ENCODE measurements at places on chromosomes 3 and 15.

DNA sequence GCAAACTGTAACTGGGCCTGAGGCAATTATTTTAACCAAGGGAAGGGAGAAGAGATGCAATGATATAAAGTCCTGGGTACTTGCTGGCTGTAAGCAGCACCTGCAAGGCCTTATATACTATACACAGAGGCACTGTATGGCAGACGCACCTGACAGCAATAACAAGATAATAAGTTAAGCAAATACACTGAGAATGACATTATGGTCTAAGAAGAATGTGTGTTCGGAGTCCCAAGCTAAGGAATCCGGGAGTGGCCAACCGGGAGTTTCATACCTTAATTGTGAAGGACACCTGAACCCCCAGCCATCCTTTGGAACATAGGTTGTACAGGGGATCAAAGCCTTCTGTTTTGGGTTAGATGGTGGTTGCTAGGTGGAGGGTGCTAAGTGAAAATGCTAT lies 13.7 kb downstream of the FAM240A start:
- DNase-seq = no peak

- DNase-seq = peak; percentile 57
These were observed 18.0 kb upstream of the LOXL1 start for GRCh38 chr15:73908030-73908821.

DNA sequence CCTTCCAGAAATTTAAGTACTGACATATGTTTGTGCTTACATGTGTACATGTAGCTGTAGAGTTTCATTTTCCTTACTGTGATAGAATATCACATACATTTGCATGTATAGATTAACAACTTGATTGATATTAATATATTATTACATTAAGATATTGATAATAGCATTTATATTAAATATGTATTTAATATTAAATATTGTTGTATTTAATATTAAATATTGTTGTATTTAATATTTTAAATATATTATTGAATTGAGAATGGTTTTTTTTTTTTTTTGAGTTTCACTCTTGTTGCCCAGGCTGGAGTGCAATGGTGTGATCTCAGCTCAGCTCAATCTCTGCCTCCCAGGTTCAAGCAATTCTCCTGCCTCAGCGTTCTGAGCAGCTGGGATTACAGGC lies 76.5 kb downstream of the MYH15 start:
- DNase-seq = no peak

GRCh38 chr3:149620291-149621020 lies 37.4 kb downstream of the WWTR1 start:
- DNase-seq = no peak

DNA sequence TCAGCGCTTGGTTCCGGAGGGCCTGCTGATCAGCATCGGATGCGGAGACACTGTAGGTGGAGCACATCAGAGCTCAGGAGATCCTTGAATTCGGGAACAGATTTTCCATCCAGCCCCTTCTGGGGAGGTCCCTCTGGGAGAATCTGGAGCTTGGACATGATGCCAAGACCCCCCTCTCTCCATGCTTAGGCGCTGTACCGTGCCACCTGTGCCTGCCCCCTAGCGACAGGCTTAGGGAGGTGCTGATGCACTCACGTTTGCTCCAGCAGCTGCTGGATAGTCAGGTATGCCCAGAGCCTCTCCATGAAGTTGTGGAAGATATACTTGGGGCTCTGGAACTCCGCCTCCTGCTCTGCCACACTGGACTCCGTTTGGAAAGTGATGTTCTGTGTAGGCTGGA lies 9.7 kb downstream of the ITIH4 start:
- DNase-seq = no peak

DNA sequence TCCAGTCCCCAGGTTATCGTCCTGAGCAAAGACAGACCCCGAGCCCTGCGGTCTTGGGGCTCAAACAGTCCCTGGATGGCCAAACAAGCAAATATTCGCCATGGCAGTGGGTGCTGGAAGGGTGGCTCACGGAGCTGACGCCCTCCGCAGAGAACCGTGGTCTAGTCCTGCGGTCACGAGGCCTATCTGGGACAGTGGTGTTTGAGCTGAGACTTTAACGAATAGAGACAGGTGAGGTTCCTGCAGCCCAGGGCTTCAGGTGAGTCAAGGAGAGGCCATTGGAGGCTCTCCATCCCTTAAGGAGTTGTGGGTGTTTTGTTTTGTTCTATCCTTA lies 399 bp upstream of the SUCLG2 start:
- no peak for DNase-seq

DNA sequence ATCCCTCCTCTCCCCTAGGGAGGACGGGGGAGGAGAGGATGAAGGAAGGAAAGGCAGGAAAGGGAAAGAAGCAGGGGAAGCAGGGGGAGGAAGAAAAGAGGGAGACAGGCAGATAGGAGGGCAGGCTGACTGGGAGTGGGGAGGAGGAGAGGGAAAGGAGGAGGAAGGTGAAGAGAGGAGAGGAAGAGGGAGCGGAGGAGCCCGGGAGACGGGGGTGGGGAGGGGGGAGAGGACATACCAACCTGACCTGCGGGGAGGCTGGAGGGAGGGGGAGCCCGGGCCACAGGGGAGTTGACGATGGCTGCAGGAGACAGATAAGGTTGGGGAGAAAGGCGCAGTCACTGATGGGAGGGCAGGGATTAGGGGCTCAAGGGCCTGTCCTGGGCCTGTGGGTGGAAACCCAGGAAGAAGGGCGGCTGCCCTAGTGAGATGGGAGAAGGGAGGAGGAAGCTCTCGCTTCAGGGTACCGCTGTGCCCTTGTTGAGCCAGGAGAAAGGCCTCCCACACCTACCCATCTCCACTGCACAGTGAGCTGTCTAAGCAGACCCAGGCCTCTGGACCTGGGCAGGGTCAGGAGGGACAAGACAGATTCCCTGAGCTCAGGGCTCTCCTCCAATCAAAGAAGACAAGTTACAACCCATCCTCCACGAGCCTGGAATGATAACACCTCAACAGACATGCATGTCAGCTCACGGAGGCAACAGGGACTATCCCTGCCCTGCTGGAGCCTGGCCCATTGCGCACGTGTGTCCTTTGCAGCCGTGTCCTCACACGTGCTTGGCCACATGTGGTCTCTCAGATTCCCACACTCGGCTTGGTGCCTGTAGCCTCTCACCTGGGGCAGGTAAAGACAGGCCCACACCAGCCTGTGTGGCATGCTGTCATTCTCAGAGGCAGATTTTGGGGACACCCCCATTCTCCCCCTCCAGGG lies 27.9 kb downstream of the C3orf18 start:
- DNase-seq = no peak

DNA sequence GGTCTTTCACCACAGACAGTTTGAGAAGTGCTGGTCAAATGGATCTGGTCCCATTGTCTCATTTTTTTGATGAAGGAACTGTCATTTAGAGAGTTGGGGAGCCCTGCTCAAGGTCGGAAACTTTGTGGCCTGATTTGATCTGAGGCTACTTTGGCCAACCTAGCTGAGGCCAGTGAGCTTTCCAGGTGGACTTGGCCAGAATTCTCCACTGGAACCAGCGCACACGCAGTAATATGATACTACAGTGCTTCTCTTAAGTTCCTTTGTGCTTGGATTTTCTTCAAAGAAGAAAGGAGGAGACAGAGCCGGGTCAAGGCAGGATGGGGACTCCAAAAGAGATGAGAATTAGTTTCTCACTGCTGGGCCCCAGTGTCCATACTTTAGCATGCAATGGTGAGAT lies 50.5 kb downstream of the CCNB2 start:
- no peak for DNase-seq

DNA sequence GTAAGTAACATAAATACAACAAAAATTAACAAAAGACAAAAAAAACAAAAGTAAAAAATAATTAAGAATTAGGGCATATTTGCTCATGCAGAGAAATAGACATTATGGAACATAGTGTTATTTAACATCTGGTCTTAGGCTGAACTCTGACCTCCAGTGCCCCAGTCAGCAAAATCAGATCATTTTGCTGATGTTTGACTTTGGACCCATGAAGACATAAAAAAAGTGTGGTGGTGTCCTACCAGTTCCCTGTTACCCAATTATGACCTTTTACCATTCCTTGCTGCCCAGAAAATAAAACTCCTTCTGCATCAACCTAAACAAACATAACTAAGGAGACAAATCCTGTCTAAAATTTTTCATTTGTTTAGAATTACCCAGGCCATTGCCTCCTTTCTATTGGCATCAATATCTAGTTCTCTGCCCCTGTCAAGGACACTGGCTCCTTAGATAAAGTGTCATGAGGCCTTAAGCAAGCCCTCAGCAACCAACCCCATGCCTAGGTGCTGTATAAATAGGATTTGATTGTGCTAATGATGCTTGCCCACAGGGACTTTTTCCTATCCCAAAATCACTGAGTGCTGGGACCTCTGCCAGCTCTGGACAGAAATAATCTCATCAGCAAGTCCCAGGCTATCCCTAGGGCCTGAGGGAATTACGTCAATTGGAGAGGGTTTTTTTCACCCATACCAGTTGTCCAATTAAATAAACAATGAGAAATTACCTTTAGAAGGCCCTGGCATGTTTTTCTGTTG lies 334.5 kb upstream of the UMPS start:
- no peak for DNase-seq

GRCh38 chr15:36784098-36784670 lies 204.8 kb downstream of the CDIN1 start:
- no peak for DNase-seq

GRCh38 chr3:58144478-58145325 lies 66.1 kb downstream of the DNASE1L3 start:
- no peak for DNase-seq

DNA sequence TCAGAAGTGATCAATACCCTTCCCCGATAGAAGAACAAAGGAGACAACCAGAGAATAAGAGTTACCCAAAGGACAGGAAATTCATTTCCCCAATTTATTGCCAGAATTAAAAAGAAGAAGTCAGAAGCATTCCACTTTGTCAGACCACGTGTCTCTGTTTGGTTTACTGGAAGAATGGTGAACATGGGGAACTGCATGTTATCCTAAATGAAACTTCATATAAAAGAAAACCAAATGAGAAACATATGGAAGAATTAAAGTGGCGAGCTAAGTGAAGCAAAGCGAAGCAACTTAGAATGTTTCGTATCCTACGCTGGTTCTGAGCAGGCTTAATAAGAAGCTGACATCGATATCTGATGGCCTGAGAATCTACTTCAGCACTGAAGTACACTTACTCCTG lies 190.7 kb downstream of the MAGI1 start:
- no peak for DNase-seq

- no peak for DNase-seq
These were observed 85.5 kb upstream of the ROBO2 start for GRCh38 chr3:76954412-76954811.

- DNase-seq = no peak
These were observed 153.4 kb downstream of the GABRG3 start for GRCh38 chr15:27124287-27124871.

- DNase-seq = no peak
These were observed 1.4 kb upstream of the WHAMM start for GRCh38 chr15:82807920-82808633.

DNA sequence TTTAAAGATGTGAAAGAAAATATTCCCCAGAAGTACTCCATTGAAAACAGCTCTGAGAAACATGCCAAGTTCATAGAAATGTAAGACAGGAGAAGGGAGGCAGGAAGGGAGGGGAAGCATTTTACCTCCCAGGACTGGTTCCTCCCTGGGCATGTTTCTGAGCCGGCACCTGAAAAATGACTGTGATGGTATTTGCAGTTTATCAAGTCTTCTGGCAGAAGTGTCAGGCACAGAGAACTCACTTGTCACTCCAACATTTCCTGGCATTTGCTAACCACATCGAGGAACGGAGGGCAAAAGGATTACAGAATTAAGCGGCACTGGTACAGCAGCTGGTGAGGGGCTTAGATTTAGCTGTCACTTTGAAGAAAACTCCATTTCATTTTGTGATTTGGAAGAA lies 1054.0 kb downstream of the TUSC7 start:
- no peak for DNase-seq

DNA sequence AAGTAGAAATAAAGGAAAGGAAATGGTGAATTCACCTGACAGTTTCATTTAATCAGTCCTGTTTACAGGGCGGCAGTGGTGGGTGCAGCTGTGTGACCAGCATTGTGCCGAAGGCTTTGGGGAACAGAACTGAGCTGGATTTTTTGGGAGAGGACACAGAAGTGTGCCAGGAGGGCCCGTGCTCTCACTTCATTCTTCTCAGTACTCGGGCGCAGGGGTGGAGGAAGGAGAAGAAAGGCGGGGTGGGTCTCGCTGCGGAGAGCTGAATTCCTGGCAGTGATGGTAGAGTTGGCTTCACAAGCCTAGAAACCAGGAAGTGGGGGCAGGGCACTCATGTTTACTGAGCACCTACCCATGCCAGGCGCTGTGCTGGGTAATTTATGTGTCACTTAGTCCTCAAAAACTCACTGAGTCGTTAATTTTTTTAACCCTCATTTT lies 64.6 kb downstream of the CRTC3 start:
- DNase-seq = peak; percentile 75

DNA sequence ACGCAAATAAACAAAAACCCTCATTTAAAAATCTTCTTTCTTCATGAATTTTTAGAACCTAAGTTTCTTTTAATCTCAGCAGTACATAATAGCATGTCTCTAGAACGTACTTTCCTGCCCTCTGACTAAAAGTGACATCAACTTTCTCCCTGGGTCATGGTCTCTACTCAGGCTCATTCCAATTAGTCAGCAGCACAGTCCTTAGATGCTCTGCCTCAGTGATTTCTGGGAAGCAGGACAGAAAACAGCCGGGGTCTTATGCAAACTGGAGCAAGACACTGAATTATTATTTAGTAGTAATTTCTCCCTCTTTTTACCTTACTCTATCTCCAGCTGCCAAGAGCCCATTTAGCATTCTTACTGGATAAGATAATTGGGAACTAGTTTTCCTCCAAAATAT lies 365.2 kb downstream of the TUSC7 start:
- no peak for DNase-seq

- DNase-seq = no peak
These were observed 87.4 kb downstream of the TRIM42 start for GRCh38 chr3:140765246-140765645.

DNA sequence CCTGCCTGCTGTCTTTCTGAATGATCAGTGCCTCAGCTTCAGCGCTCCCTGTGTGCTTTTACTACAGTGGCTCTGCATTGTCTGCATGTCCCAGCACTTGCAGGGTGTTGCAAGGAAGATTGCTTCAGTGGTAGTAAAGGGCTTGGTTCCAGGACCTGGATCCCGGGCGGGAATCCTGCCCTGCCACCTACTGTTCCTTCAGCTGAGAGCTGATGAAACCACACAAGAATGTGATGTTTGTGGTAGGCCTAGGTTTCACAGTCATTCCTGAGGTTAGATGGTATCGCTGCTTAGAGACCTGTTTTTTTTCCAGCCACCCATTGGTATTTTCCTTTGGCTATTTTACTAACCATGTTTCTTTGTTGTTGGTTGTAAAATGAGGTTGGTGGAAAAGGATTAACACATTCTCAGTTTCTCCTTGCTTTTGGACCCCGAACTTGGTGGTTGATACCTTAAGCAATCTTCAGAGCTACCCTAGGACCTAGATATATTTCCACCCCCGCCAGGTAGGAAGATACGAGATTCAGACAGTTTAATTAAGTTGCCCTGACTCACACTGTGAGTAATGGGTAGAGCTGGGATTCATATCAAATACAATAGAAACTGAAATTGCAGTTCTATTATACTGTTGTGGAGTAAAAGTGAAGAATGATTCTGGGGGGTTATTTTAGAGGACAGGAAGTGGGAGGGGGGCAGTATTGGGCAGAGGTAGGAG lies 11.4 kb downstream of the GPR87 start:
- DNase-seq = no peak

GRCh38 chr3:143469159-143469558 lies 349.6 kb downstream of the CHST2 start:
- DNase-seq = no peak

- DNase-seq = no peak
These were observed 100.3 kb downstream of the FRMD5 start for GRCh38 chr15:44094781-44095180.

Measured in activated CD4-positive, alpha-beta T cell treated with anti-CD3 and anti-CD28 coated beads for 1 hour (primary cell).